Activated CD4-positive, alpha-beta T cell treated with anti-CD3 and anti-CD28 coated beads for 36 hours (primary cell): ENCODE measurements at places on chromosomes 5 and 9. TPM values are rescaled to one million over a fixed set of nuclear protein-coding genes. Genes with fewer than 3 reads are reported as not detected.

COL23A1 gene
- total RNA-seq: not detected

MCTP1 gene
- total RNA-seq: 0.53 TPM

HTR4 gene
- total RNA-seq: not detected

GFI1B gene
- total RNA-seq: not detected

- H3K4me3 ChIP-seq: peak overlapping the region; percentile 55
- DNase-seq: peak; percentile 46
- H3K27me3 ChIP-seq: no peaks in the 10 kb centered on the region
These were observed 6.0 kb downstream of the LARP1 start for GRCh38 chr5:154761046-154761736.

DNA sequence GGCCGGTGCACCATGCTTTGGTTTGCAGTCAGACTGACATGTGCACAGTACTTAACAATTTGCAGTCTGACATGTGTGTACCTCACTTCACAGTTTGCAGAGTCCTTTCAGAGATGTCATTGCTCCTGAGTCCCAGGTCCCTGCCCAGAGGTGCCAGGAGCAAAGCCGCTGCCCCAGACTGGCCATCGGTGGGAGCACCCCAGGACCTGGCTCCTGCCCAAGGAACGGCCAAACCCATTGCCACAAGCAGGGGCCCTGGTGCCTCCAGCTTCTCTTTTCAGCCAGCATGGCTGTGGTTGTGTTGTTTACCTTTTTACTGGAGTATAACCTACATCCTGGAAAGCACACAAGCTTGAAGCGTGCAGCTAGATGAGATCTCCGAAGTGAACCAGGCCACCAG lies 28.6 kb downstream of the RASGEF1C start:
- no peak for DNase-seq
- H3K36me3 ChIP-seq: no peaks in the 10 kb centered on the region
- no peaks in the 10 kb centered on the region for H3K4me1 ChIP-seq
- peaks cover 8% of the 10 kb centered on the region for H3K27me3 ChIP-seq

- peaks cover 2% of the 10 kb centered on the region for H3K27me3 ChIP-seq
- no peak for DNase-seq
- no peaks in the 10 kb centered on the region for H3K4me1 ChIP-seq
- no peak overlapping the region for H3K4me3 ChIP-seq
- H3K27ac ChIP-seq: no peak overlapping the region
These were observed 80.7 kb downstream of the VCAN start for GRCh38 chr5:83552275-83552674.

GRCh38 chr5:81486711-81487110 lies 92.8 kb upstream of the ACOT12 start:
- peaks cover 2% of the 10 kb centered on the region for H3K36me3 ChIP-seq
- no peaks in the 10 kb centered on the region for H3K4me1 ChIP-seq
- H3K27ac ChIP-seq: no peak overlapping the region
- DNase-seq: no peak
- no peak overlapping the region for H3K4me3 ChIP-seq
- H3K27me3 ChIP-seq: no peaks in the 10 kb centered on the region
